HT1080 (cell line): ENCODE measurements at places on chromosomes 6 and 20.
A peak's percentile ranks its signal among the peaks of the same experiment; 100 is the strongest.

DNA sequence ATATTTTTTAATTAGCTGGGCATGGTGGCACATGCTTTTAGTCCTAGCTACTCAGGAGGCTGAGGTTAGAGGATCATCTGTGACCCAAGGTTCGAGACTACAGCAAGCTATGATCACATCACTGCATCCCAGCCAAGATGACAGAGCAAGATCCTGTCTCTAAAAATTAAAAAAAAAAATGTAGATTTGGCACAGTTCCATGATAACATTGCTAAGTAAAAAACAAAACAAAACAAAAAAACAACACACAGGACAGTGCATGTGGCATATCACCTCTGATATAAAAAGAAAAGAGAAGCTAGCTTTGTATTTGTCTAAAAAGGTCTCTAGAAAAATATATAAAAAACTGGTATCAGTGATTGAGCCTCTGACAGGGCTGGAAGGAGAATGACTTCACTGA is 24.6 kb downstream of the RNF24 start:
- DNase-seq = no peak

- no peak for DNase-seq
These were observed 182.2 kb downstream of the SLC16A10 start for GRCh38 chr6:111269401-111269970.

DNA sequence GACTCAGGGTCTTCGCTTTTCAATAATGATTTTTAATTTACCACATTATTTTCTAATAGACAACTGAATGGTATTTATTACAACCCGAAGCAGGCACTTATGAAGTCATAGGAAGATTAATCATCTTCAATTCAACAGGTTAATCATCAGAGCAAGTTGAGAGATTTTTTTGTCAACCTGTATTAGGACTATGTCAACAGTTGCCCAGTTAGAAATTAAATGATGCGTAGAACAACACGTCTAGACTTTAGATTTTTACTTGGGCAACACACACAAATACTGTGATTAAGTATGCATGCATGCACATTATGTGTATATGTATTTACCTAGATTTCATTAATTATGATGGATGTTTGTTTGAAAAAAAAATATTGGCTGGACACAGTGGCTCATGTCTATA is 4.3 kb downstream of the ILRUN start:
- no peak for DNase-seq

- DNase-seq = no peak
These were observed 83.1 kb downstream of the FKBP5 start for GRCh38 chr6:35605600-35605999.

GRCh38 chr6:25450469-25451198 is 171.5 kb downstream of the CARMIL1 start:
- DNase-seq = peak; percentile 42

GRCh38 chr6:52409499-52409898 is 10.6 kb upstream of the EFHC1 start:
- no peak for DNase-seq

GRCh38 chr6:21538186-21538798 is 55.3 kb upstream of the SOX4 start:
- peak; percentile 81 for DNase-seq

DNA sequence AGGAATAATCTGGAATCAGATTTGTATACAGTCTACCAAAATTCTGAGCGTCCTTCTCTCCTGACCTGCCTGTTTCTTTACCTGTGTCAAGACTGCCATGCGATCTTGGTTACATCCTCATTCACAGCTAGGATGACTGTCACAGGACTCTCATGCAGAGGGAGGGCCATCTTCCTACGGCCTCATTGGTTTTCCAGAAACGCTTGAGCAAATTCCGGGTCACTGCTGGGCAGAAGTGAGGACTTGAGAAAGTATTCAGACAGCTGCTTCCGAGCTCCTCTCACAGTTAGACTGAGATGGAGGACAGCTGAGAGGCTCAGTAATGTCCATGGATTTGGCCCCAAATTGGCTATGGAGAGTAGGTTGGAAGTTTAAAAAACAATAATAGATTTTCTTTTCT is 94.2 kb downstream of the TFAP2C start:
- DNase-seq = no peak

- DNase-seq = no peak
These were observed 10.9 kb downstream of the CASP8AP2 start for GRCh38 chr6:89840538-89840937.

- DNase-seq = no peak
These were observed 951.6 kb downstream of the TFAP2A start for GRCh38 chr6:9463311-9463710.

- DNase-seq = no peak
These were observed 27.0 kb downstream of the PNLDC1 start for GRCh38 chr6:159826968-159827647.

GRCh38 chr20:63738687-63739129 is 868 bp upstream of the SLC2A4RG start:
- DNase-seq = no peak

- no peak for DNase-seq
These were observed 43.4 kb upstream of the TRAM2 start for GRCh38 chr6:52620055-52620905.

- DNase-seq = no peak
These were observed 10.4 kb downstream of the ABCC10 start for GRCh38 chr6:43437700-43438099.

DNA sequence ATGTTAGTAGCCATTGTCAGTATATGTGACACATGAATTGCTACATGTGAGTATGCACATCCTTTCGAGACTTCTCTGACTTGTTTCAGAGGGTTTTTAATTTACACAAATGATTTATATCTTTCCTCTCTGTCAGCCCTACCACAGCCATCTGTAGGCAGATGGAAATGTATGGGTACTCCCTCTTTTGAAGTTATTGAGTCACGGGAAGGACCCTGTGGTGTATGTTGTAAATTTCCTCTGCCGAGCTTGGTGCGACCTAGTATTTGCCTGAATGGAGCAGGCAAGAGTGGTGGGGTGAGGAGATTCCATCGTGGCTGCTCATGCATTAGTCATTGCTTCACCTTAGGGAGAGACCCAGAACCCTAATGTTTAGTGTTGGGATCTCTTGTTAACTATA is 171.9 kb downstream of the JARID2 start:
- DNase-seq = peak; percentile 99

GRCh38 chr20:57747861-57748481 is 38.2 kb upstream of the PMEPA1 start:
- no peak for DNase-seq

- DNase-seq = no peak
These were observed 22.7 kb downstream of the SNAI1 start for GRCh38 chr20:50005471-50005981.

DNA sequence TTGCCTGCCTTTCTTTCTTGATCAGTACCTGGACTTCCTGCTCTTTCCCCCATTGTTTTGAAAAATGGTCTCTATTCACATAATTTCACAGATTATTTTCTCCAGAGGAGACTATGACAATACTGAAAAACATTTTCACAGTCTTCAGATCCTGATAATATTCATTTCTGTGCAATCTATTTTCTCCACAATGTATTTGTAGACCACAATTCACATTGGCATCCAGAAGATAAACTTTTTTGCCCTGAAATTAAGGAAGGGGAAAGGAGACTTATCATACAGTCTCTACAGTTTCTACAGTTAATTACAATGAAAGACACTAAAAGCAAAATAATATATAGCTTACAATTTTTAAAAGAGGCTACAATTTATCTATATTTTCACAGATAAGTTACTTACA is 18.4 kb downstream of the LCA5 start:
- DNase-seq = no peak

DNA sequence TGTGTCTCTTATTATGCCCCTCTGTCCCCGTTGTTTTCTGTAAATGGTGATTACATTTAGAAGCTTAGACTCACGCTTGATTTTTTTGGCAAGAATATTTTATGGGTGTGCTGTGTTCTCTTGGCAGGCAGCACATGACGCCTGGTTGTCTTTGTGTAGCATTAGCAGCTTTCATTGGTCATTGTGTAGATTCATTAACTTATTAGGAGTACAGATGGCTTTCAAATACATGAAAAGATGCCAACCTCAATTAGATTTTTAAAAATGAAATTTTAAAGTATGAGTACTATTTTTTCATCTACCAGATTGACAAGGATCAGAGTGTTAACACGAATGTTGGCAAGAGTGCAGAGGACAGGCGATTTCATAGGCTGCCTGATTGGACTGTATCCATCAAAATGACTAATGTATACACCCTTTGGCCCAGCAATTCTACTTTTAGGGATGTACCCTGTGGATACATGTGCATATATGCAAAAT is 15.2 kb downstream of the COX4I2 start:
- DNase-seq = no peak

- DNase-seq = peak; percentile 45
These were observed 13.9 kb upstream of the KLHL31 start for GRCh38 chr6:53679446-53679933.
